OCI-LY7 (cell line): ENCODE measurements at places on chromosomes 4 and X. TPM values are rescaled to one million over a fixed set of nuclear protein-coding genes. Genes with fewer than 3 reads are reported as not detected.

- no peak for DNase-seq
These were observed 71.7 kb downstream of the DDX60L start for GRCh38 chr4:168408620-168409019.

DNA sequence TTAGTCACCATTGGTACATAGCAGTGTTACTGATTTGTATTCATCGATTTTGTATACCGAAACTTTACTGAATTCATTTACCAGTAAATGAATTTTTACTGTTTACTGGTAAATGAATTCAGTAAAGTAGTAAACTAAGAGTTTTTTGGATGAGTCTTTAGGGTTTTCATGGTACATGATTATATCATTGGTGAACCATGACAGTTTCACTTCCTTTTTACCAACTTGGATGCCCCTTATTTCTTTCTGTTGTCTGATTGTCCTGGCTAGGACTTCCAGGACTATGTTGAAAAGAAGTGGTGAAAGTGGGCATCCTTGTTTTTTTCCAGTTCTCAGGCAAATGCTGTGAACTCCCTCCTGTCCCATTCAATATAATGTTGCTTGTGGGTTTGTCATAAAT, 494.9 kb downstream of the GALNTL6 start:
- DNase-seq, result peak; percentile 2

GRCh38 chrX:38342853-38343778, 9.3 kb upstream of the OTC start:
- DNase-seq, result no peak

DNA sequence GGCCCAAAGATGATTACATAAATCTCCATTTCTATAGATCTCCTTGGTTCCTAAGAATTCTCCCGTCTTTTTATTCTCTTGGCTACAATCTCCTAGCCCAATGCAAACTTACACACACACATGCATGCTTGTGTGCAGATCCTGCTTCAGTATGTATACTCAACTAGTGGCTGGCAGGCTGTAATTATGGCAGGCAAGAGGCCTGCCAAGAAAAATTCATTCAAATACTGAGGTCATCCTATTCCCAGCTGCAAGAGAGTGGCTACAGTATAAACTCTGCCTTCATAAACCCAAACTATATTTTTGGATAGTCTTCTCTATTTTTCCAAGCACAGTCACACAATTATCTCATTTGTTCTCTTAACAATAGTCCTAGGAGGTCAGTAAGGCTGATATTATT, 95.2 kb downstream of the SHROOM4 start:
- DNase-seq, result no peak

Gene YY2
- 2.2 and 3.7 TPM in 2 replicates for total RNA-seq

Gene MSANTD1
- total RNA-seq, result 0.53 and 1.0 TPM in 2 replicates
